ENCODE measurements at places on chromosomes 12 and 14.

GRCh38 chr14:68501614-68502052 lies 291.2 kb downstream of the ZFP36L1 start:
- no peak for DNase-seq

GRCh38 chr12:8987163-8987562 lies 2.2 kb upstream of the KLRG1 start:
- DNase-seq: no peak

- no peak for DNase-seq
Observed at GRCh38 chr14:101173698-101174521, 270.4 kb upstream of the RTL1 start.

DNA sequence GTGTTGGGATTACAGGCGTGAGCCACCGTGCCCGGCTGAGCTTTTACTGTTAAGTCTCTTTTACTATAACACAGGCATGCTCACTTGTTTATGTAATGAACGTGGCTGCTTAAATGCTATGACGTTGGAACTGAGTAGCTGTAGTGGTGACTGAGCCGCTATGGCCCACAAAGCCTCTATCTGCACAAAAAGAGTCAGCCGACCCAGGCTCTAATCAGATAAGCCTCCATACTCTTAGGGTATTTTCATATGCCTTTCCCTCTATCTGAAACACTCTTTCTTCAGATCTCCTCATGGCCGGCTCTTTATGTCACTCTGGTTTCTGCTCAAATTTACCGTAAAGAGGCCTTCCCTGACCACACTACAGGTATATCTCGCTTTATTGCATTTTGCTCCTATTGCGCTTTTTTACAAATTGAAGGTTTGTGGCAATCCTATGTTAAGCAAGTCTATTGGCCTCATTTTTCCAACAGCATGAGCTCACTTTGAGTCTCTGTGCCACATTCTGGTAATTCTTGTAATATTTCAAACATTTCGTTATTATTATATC lies 8.0 kb downstream of the SLC2A14 start:
- no peak for DNase-seq

GRCh38 chr14:81170829-81171195 lies 49.9 kb downstream of the GTF2A1 start:
- DNase-seq: no peak

DNA sequence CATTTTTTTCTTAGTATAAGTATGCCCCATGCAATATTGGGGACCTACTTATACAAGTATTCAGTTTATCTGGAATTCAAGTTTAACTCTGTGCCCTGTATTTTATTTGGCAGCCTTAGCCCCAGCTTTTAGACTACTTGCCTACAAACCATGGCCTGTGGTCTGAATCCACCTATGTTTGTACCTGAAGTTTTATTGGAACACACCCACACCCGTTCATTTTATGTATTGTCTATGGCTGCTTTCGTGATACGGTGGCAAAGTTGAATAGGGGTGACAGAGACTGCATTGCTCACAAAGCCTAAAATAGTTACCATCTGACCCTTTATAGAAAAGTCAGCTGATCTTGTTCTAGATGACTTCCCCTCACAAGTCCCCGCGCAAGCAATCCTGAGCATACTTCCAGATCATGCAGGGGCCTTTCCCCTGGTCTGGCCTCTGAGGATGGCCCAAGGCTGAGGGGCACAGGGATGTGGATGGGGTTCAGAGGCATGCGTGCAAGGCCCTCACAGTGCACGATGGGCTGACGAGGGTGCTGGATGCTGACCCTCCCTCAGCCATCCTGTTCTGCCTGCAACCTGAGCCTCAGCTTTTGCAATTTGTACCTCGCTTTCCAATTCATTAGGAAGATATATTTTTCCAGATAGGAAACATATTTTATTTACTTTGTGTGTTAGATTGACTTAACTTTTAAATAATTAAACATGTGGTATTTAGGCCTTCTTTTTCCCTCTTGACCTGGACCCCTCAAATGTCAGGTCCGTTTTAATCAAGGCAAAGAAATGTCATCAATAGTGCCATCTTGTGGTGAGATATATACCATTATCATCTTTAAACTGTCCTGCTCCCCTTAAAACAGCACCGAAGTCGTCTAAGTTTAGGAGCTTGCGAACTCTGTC lies 527.3 kb upstream of the CCDC196 start:
- no peak for DNase-seq

DNA sequence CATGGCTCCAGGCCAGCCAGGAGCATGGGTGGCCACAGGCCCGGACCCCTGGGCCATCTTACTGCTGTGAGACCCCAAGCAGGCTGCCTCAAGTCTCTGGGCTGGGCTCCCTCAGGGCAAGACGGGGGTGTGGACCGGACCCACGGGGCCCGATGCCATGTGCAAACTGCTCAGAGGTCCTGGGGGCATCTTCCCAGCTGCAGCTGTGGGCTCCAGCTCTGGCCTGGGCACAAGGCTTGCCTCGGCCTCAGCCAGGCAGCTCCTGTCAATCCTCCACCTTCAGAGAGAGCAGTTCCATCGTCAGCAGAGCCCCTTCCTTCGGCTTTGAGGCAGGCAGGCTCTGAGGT lies 12.4 kb upstream of the GPR132 start:
- no peak for DNase-seq

DNA sequence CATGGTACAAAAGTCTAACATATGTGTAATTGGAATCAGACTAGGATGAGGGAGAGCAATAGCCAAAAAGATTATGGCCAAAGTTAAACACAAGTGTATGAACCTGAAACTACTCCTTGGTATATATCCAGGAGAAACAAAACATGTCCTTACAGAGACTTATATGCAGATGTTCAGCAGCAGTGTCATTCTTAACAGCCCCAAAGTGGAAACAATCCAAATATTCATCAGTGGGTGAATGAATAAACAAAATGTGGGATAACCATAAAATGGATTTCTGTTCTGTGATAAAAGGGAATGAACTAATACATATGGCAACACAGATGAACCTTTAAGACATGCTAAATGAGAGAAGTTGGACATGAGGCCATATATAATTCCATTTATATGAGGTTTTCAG lies 30.2 kb downstream of the PWP1 start:
- DNase-seq: no peak

DNA sequence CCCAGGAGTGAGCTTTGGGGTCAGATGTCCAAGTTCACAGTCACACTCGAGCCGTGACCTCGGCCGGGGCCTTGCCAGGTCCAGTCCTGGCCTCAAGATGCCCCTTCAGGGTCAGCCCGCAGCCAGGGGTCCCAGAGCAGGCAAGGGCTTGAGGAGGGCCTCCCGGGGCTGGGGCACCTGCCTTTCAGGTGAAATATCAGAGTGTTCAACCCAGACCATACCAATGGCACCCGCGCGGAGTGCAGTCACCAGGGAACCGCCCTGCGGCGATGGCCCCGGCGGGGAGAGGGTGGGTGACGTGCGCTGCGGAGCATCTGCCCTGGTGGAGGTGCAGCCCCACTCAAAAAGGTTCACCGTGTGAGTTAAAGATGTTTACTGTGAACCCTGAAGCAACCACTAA lies 16.9 kb downstream of the LRCOL1 start:
- no peak for DNase-seq

GRCh38 chr12:49987625-49988303 lies 15.0 kb downstream of the AQP6 start:
- DNase-seq: no peak

- no peak for DNase-seq
Observed at GRCh38 chr12:80041692-80042091, 57.6 kb upstream of the OTOGL start.

DNA sequence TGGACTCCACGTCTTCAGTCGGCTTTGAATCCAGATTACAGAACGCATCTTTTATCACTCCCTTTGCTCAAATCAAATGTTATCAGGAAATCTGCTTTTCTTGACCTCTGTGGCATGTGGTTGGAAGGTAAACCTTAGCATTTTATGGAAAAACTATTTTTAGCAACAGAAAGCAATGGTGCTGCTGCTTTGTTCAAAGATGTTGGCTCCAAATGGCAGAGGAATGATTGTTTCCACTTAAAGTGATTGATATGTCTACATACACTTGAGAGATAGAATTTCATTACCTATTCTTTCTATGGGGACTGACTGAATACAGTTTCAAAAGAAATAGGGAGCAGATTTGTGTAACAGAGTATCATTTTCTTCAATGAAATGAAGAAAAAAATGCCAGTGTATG lies 761.2 kb downstream of the NOVA1 start:
- no peak for DNase-seq

GRCh38 chr12:12081836-12082497 lies 11.2 kb downstream of the BCL2L14 start:
- DNase-seq: no peak

GRCh38 chr14:90784621-90785270 lies 31.5 kb downstream of the TTC7B start:
- no peak for DNase-seq

GRCh38 chr12:47707355-47707754 lies 1.5 kb upstream of the RPAP3 start:
- no peak for DNase-seq

DNA sequence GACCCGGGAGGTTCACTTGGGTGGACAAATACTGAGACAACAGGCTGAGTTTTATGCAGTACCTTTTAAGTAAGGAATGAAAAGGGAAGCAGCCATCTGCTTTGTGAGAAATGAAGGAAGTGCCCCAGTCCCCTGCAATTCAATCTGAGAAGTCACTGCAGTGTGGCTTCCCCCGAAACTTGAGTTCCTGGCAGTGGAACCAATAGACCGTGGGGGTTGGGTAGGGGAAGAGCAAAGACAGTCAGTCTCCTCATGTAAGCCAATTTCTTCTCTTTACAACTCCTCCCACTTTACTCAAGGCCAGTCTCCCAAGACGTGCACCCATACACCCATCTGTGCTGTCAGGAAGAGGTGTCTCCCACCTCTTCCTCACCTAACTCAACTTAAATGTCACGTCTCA lies 206.5 kb downstream of the BCAT1 start:
- no peak for DNase-seq
